ENCODE measurements at places on chromosomes 2 and 18. TPM values are rescaled to one million over a fixed set of nuclear protein-coding genes. Genes with fewer than 3 reads are reported as not detected.

DNA sequence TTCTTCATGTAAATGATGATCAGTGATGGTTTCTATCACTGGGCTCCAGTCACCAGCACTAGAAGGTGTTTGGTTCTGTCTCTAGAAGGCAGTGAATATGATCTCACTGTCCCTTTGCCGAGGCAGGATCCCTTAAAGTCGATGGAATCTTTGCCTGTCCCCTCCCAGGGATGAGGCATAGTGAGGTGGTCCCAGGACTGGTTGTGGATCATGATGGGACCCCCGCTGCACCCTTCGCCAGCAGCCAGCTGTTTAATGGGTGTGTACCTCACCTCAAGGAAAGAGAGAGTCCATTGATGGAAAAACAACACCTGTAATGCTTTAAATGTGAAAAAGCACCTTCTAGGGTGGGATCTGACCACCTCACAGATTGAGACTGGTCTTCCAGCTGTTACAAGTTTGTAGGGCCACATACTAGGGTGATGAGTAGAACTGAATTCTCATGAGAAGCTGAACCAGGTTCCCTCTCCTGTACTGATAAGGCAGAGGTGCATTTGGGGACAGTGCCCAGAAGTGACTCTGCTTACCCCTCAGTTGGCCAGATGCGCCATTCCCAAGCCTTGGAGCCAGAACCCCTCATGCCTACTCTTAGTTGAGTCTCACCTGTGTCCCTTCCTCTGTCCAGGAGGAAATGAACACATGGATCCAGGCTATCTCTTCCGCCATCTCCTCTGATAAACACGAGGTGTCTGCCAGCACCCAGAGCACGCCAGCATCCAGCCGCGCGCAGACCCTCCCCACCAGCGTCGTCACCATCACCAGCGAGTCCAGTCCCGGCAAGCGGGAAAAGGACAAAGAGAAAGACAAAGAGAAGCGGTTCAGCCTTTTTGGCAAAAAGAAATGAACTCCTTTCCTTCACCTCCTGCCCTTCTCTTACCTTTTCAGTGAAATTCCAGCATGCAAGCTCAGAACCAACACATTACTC lies 55.5 kb upstream of the EML6 start:
- no peak for DNase-seq

DNA sequence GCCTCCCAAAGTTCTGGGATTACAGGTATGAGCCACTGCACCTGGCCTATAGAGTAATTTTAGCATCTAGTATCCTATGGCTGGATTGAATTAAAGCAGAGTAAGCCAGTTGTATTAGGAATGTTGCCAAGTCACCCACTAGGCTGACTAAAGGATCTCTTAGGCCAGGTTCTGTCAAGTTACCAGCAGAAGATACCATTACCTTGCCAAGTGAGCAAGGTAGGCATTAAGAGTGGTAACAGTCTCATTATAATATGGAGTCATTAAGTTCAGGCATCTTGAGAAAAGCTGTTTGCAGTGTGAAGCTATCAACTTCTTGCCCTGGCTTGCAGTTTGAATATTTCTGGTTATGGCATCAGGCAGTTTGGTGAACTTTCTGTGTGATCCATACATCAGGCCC lies 37.0 kb upstream of the MTCL1 start:
- DNase-seq: no peak

- DNase-seq: peak; percentile 43
Observed at GRCh38 chr2:191321861-191322662, 76.9 kb downstream of the MYO1B start.

The UGT1A5 gene
- not detected for total RNA-seq
